ENCODE measurements at places on chromosomes 2 and 18.

GRCh38 chr2:216694082-216694825, 1.1 kb downstream of the IGFBP5 start:
- peak; percentile 11 for DNase-seq

GRCh38 chr2:185978634-185979407, 240.2 kb downstream of the FSIP2 start:
- no peak for DNase-seq

- DNase-seq = no peak
These were observed 292.3 kb downstream of the CYRIA start for GRCh38 chr2:16373341-16373740.

GRCh38 chr18:46877329-46877987, 39.8 kb downstream of the PIAS2 start:
- DNase-seq = no peak

GRCh38 chr2:121038891-121039616, 245.9 kb downstream of the TFCP2L1 start:
- no peak for DNase-seq

DNA sequence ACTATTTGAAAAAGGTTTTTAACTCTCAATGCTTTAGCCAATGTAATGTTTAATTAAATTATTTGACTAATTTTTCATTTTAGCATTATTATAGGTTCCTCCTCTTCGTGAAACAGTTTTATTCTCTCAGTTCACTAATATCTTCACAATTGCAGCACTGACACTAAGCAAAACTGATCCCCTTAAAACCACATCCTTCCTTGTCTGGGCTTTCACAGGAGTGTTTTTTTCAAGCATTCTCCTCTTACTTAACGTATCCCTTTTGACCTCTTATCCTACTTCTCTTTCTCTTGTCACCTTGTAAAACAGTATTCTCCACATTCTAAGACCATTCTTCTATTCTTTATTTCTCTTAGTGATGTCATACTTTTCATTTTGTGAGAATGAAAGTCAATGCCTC, 112.8 kb downstream of the DSC3 start:
- no peak for DNase-seq

DNA sequence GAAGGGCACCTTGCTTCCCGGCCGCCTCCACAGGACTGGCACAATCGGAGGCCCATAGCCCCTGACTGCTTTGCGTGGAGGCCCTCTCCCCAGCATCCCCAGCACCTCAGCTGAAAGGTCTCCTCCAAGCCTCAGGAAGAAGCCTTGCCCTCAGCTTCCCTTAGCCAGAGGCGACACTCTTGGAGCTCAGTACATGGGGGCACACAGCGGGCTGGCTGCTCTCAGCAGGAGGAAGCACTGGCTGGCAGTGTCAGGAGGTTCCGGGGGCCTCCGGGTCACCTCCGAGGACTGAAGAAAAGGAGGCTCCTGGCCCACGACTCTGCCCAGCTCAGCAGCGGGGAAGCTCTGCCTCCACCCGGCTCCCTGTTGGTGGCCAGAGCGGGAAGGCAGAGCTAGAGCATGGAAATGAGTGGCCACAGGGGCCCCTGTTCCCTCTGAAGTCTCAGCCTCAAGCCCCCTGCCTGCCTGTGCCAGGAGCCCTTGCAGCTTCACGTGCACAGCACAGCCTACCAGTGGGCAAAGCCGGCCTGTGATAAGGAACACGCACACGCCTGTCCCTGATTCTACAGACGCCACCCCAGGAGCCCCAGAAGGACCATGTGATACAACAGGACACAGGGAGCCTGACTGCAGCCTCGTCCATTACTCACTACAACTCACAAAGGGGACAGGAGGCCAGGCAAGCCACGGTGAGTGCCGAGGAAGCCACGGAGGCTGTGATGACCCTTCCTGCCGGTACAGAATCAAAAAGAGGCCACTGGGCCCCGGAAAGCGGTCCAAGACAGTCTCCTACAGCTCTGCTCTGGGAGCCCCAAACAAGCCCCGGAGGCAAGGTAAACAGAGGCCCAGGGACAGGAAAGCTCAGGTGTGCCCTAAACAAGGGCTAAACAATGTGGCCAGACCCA, 15.5 kb downstream of the HDAC4 start:
- no peak for DNase-seq

DNA sequence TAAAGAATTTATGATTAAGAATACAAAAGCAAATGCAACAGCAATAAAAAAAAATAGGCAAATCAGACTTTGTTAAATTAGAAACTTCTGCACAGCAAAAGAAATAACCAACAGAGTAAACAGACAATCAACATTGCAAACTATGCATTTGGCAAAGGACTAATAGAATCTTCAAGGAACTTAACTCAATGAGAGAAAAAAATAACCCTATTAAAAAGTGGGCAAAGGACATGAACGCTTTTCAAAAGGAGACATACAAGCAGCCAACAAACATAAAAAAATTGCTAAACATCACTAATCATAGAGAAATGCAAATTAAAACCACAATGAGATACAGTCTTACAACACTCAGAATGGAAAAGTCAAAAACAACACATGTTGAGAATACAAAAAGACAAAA, 166.0 kb upstream of the DSEL start:
- no peak for DNase-seq

GRCh38 chr18:49364821-49365220, 95.6 kb downstream of the DYM start:
- DNase-seq = no peak
